ENCODE measurements at places on chromosomes 1 and 21. TPM values are rescaled to one million over a fixed set of nuclear protein-coding genes. Genes with fewer than 3 reads are reported as not detected.

Gene SPRR1A
- total RNA-seq, result not detected

Gene SERTAD4
- total RNA-seq, result not detected

DNA sequence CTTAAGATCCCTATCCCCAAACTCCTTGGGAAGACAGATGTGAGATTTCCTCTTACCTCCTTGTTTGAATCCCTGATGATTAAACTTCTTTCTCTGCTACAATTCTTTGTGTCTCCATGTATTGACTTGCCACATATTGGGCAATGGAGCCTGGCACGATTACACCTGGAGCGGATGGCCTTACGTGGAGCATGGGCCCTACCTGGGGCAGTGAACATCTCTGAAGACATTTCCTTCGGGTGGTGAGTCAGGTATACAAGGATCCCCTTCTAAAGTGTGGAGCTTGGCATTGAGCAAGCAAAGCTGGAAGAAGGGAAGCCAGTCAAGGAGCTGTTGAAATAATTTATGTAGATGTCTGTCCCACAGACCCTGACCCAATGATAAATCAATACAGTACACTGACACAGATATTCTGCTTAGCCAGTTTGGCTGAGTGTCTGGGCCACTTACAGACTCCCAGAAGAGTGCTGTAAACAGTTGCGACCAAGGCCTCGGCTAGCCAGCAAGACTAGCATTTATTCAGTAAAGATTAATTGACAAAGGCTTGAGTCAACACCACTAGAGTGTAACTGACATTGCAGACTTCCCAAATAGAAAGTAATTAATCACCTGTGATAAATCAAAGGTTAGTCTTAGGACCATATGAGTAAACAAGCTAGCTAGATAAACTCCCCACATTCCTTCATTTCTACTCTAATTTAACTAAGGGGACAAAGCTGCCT is 83.1 kb upstream of the KCNK1 start:
- no peak for DNase-seq

- DNase-seq, result no peak
These were observed 917.3 kb upstream of the B3GALT2 start for GRCh38 chr1:194103516-194104246.

- DNase-seq, result no peak
These were observed 51.6 kb downstream of the FAM163A start for GRCh38 chr1:179794669-179795068.
